ENCODE measurements at places on chromosomes 4 and X.
A peak's percentile ranks its signal among the peaks of the same experiment; 100 is the strongest.

GRCh38 chr4:5706486-5707290, 1.7 kb downstream of the EVC2 start:
- no peak for DNase-seq

DNA sequence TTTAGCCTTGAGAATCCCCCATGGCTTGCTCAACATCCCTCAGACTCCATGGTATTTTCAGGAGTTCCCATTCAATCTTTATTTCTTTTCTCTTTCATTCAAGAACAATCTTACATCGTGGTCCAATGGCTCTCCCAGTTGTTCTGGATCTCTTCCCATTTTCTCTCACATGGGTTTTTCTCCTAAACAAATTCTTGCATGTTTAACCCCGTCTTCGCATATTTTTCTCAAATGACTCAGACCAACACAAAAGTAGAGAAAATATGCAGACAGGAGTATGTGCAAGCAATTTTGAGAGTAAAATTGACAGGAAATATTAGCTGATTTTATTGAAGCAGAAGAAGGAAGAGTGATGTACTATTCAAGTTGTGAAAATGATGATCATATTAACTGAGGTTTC, 396.4 kb upstream of the TRAM1L1 start:
- DNase-seq: no peak

DNA sequence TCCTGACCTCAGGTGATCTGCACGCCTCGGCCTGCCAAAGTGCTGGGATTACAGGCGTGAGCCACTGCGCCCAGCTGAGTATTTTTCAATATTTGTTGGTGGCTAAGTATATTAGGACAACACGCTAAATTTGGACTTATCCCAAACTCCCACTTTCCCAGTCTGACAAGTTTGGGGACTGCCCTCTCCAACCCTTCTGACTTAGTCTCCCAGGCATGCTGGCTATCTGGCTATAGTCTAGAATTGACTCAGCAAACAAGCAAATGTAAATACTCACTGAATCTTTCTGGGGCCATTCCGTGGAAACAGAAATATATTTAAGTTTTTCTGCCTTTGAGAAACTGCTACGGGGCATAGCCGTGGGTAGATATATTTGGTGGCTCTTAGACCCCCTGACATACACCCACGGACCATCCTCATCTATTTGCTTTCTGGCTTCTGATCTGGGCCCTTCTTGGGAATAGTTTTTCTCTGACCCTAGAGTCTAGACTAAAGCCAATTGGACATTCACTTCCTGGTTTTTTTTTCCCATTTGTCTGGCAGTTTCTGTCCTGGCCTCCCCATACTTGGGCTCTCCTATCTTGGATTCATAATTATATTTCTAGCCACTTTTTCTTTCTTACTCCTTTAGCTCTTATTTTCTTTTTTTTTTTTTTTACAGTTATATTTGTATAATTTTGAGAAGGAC, 11.3 kb upstream of the DOCK11 start:
- no peak for DNase-seq

DNA sequence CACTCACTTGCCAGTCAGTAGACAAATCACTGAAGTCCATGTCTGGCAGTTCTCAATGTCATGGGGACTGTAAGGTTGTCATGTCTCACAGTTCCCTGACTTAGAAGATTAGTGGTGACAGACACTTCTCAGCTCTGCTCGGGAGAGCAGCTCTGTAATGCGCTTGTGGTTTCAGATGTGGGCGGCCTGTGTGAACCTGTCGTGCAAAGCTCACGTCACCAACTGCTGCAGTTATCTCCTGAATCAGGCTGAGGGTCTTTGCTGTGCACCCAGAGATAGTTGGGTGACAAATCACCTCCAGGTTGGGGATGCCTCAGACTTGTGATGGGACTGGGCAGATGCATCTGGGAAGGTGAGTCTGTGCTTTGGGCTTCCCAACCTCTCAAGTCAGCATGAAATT, at the start of gene IL9R:
TSS of gene IL9R (plus strand) at position 261 of the 400 bp plus-strand sequence. CDS start at position 325, 64 bp downstream.
- peak; percentile 1 for DNase-seq

GRCh38 chrX:101659601-101660063, at the start of gene ARMCX2:
ARMCX2 (minus strand) TSS chrX:101659850; CDS start chrX:101657588, 2,262 bp downstream.
- DNase-seq: no peak

GRCh38 chr4:40377512-40378365, 42.6 kb downstream of the CHRNA9 start:
- DNase-seq: no peak

DNA sequence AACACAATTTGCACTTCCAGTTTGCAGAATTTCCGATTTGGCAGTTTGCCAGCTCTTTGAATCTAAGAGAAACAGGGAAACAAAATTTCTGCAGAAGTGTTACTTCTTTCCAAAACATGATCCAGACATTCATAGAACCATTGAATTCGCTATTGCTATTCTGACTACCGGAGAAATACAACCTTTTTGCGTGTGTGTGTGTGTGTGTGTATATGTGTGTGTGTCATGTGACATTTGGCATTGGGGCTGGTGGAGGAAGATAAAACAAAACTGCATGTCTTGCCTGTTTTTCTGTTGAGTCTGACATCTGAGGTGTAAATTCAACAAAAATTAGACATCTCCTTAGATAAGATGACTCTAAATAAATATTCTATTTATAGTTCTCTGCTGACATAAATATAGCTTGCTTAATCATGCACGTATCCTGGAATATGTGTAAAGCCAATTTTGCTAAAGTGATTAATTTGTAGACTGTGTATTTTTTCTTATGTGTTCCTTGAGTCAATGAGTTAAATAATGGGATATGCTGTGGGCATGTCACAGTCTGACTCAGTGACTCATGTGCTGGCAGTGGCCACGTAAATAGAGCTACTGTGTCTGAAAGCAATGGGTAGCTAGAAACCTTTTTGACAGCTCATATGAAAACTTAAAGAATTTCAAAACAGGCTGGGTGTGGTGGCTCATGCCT, 98.9 kb downstream of the HPGD start:
- no peak for DNase-seq

DNA sequence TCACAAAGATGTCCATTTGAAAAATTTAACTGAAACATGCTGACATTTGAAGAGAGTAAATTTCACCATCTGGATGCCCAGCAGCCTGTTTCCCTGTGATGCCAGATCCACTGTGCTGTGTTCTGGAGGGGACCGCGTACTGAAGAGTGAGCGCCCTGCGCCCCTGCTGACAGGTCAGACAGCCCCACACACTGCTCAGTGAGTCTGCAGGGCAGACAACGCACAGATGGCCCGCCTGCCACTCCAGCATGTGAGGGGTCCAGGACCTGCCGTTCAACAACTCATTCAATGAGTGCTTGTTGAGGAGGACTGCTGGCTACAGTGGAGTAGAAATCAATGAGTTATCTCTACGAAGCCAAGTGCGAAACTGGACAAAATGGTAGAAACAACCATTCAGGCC, 49.2 kb downstream of the FGFRL1 start:
- no peak for DNase-seq

DNA sequence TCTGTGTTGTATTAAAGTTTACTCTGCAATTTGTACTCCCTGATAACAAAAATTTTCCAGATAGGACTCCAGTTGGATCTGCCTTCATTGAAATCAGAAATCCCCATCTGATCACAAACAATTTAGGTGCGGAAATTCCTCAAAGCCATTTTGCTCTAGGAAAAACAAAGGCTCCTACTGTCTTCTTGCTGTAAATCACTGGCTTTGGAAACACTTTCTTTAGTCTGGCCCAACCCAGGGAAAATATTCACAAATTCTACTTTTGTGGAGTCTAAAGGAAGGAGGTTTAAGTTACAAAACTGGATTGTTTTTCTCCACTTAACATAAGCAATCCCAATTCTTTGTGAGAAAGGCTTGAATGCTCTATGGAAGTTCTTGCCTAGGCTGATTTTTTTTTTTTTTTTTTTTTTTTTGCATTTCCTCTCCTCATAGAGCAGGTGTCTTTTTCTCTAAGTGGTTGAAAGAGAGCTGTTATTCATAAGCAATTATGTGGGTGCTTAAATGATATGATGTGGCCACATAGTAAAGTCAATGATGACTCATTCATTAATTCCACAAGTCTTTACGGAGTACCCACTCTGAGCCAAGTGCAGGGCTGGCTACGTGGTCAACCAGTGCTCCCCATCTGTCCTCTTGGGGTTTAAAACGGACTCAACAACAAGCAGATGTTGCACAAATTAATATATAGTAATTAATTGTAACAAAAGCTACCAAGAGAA, 261.4 kb downstream of the LDB2 start:
- no peak for DNase-seq

DNA sequence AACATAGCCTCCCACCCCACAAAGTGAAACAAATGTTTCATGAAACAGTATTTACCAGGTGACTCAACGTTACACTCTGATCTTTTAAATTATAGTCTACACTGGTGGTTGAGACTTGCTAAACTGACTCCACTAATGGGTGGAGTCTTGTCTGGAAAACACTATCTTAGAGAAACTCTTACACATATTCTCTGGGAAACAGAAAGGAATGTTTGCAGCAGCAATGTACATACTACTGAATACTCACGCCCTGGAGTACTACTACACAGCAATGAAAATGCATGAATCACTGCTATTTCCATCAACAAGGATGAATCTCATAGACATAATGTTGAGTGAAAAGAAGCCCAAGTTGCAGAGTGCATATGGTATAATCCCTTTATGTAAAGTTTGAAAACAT, 208.5 kb upstream of the IGFBP7 start:
- no peak for DNase-seq

DNA sequence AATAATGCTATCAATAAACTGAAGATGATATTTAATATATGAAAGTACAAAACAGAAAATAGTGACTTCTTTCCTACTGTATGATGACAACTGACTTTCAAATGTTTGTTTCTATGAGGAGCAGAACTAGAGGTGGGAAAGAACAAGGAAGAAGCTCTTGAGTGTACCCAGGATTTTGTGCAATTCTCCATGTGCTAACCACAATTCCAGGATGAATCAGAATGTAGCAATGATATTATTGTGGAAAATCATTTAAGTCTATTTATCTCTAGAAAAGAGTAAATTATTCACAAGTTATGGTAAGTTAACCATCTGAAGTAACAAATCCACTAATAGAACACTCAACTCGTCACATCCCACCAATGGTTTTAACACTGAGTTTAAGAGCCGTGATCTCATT, 324.1 kb upstream of the EMCN start:
- DNase-seq: no peak

- no peak for DNase-seq
These were observed 61.7 kb upstream of the RELL1 start for GRCh38 chr4:37747772-37748330.

- no peak for DNase-seq
These were observed 6.0 kb upstream of the NEXMIF start for GRCh38 chrX:74931214-74931613.

DNA sequence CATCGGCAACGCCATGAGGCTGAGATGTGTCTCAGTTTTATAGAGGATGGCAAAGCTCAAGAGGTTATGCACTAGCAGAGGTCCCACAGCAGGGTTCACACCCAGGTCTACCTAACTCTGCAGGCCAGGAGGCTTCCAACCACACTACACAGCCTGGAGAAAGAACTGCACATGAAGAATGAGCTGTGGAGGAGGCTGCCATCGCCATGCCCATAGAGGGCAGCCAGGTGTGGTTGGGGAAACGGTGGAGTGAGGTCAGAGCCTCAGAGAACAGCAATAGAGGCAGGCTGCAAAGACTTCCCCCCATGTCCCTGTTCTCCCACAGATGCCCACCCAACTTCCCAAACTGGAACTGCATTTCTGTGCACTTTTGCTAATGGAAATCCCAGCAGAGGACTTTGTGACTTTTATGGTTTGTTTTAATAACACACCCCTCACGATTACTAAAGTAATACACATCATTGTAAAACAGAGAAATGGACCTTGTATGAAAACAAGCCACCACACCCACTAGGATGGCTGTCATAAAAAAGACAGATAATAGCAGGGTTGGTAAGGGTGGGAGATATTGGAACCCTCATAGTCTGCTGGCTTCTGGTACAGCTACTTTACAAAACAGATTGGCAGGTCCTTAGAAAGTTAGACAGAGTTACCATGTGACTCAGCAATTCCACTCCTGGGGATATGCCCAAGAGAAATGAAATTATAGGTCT, 58.9 kb upstream of the PROM1 start:
- DNase-seq: no peak
